CD8-positive, alpha-beta T cell (primary cell): ENCODE measurements at places on chromosomes 6 and 20. TPM values are rescaled to one million over a fixed set of nuclear protein-coding genes. Genes with fewer than 3 reads are reported as not detected.

DNA sequence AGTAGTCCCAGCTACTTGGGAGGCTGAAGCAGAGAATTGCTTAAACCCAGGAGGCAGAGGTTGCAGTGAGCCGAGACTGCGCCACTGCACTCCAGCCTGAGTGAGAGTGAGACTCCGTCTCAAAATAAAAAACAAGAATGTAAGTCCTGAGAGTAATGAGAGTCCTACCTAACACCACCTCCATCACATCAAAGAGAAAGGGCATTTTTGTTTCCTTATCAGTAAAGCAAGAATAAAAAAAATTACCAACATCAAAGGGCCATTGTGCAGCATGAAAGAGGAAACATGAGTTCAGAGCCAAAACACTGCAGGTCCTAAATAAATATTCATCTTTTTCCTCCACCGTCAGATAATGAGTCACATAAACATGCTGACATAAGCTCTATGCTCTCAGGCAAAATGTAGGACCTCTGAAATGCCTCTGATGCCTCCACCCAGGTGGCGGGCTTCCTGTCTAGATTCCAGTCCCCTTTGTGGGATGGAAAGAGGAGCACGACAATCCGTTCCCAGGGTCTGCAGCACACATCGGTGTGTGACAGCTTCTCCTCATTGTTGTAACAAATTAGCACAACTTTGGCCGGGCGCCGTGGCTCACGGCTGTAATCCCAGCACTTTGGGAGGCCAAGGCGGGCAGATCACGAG lies 7.2 kb downstream of the ATP9A start:
- no peak for DNase-seq

DNA sequence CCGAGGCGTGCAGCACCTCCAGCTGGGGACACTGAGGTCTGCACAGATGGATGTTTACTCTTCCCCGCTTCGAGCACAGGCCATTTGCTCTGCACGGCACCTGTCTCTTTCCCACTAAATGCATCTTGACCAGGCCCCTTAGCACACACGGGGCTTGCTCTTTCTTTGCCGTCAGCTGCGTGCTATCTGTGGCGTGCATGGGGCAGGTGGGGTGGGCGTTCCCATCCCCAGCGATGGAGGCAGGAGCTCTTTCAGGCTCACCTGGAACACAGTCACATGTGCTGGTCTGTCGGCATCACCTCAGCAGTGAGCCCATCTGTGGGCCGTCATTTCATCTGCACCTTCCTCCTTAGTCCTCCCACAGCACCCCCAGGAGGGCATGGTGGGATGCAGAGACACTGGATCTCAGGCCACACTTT lies 35.1 kb downstream of the RBM38 start:
- DNase-seq: no peak

GRCh38 chr6:112557435-112557834 lies 210.3 kb downstream of the RFPL4B start:
- no peak for DNase-seq

Gene PPIL6
- 1.3 TPM for total RNA-seq

Gene CD40
- total RNA-seq: 3.2 TPM
